Ecto neural progenitor cell (in vitro differentiated cells): ENCODE measurements at places on chromosomes 7 and 10.

DNA sequence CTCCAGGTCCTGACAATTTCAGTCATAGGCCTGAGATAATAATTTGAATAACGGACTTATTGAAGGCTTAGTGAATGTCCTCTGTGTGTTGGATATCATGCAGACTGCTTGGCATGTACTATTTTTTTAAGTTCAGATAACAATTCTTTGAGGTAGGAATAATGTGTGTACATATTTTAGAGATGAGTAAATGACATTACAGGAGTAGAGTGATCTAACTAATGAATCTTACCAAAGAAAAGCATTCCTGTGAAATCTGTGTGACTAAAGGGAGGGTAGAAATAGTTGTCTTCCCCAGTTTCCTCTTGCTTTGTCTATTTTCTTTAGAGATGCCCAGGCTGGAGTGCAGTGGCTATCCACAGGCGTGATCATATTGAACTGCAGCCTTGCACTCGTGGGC lies 391.8 kb upstream of the ETV1 start:
- no peak for DNase-seq

GRCh38 chr10:80460399-80461207 lies 6.5 kb downstream of the TSPAN14 start:
- DNase-seq, result no peak

GRCh38 chr7:156589808-156590207 lies 50.8 kb upstream of the RNF32 start:
- DNase-seq, result no peak

DNA sequence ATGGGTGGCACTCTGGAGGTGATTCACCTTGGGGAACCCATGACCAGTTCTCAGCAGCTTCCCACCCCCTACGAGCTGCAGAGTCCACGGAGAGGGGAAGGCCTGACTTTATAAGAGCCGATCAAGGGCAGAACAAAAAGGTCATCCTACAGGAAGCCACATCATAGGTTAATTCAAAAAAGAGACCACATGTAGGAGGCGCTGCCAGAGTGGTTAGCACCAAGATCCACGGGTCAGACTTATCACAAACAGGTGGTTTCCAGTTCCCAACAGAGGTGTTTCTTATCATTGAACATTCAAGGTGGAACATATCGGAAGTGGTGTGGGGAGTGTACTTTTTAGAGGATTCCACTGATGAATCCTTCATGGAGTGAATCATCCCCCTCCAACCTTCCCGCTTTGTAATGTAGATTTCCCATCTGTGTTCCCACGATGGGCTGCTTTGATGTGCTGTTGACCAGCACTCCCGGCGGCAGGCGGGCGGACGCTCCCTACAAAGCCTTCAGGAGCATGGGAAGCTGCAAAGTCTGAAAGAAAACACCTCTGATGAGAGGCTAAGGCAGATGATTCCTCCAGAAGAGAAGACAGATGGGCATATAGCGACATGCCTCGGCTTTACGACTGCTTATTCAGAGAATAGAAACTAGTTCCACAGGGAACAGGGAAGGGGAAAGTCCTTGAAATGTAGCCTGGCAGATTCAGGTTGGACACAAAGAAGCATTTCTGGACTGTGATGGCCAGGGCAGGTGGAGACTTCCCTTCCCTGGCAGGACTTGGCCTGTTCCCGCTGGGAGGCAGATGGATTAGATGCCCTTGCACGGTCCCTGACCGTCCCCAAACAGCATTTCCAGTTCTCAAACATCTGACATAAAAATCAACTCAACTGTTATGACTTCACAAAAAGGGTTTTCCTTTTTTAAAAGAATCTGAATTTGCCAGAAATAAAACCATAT lies 66.5 kb downstream of the AFAP1L2 start:
- DNase-seq, result no peak

- no peak for DNase-seq
These were observed 26.1 kb downstream of the PLAC9 start for GRCh38 chr10:80158598-80159127.

DNA sequence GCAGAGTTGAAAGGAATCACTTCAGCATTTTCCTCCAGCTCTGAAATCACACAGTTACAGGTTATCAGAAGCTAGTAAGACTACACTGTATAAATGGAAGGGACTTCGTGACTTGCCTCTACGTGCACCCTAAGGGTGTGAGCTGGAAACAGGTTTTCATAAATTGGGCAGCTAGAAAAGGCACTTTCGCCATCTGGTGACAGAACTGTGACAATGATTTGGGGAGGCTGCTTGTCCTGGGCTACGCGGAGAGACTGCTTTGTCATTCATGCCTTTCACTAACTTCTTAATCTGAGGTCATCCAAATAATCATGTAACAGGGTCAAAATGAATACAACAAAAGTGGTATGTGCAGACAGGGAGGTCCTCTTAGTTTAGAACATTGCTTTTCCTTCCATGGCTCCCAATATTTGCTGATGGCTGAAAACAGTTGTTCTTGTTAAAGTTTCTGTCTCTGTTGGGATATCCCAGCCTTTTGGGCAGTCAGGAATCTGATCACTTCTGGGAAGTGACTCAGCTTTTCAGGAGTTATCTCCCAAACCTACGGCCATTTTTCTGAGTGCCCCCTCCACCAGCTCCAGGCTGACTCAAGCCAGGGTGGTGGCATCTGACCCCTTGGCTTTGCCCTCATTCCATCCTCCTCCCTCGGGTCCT lies 17.8 kb downstream of the VWC2 start:
- peak; percentile 61 for DNase-seq

DNA sequence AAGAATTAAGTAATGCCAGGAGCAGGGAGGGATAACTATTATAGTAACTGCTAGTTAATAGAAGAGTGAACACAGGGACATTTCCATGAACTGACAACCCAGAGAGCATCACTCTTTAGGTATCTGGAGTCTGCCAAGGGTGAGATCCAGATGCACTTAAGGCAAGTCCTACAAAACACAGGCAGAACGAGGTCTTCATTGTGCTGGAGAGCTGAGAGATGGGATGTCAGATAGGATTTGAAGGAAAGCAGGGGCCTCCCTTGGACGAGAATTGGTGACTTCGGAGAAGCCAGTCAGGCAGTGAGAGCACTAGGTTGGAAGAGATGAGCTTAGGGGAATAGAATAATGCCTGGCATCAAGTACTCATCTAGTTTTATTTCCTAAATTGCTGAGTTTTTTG lies 684.5 kb downstream of the GATA3 start:
- no peak for DNase-seq

DNA sequence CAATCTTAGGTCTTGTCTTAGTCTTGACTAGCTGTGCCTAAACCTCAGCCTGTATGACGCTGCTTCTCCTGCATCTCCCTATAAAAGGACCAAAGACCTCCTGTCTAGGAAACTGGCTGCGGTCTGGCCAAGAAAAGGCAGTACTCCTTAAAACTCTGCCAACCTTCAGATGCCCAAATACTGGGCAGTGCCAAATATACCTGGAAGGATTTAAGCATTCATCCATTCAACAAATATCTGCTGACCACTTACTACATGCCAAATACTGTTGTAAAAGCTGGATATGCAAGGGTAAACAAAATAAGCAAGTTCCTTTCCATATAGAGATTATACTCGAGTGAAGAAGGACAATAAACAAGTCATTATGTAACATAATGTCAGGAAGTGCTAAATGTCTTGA lies 135.8 kb downstream of the HBP1 start:
- no peak for DNase-seq

- peak; percentile 15 for DNase-seq
These were observed 70.7 kb upstream of the LRRC18 start for GRCh38 chr10:49010295-49010694.

- peak; percentile 69 for DNase-seq
These were observed 290.8 kb downstream of the NXPH1 start for GRCh38 chr7:8724080-8724718.

GRCh38 chr7:22633954-22634474 lies 93.0 kb upstream of the IL6 start:
- no peak for DNase-seq

- no peak for DNase-seq
These were observed 183.9 kb downstream of the COBL start for GRCh38 chr7:51132661-51133060.

GRCh38 chr10:70551971-70552422 lies 50.5 kb downstream of the PRF1 start:
- DNase-seq, result no peak

- DNase-seq, result no peak
These were observed 183.2 kb upstream of the NEBL start for GRCh38 chr10:21080261-21080660.

DNA sequence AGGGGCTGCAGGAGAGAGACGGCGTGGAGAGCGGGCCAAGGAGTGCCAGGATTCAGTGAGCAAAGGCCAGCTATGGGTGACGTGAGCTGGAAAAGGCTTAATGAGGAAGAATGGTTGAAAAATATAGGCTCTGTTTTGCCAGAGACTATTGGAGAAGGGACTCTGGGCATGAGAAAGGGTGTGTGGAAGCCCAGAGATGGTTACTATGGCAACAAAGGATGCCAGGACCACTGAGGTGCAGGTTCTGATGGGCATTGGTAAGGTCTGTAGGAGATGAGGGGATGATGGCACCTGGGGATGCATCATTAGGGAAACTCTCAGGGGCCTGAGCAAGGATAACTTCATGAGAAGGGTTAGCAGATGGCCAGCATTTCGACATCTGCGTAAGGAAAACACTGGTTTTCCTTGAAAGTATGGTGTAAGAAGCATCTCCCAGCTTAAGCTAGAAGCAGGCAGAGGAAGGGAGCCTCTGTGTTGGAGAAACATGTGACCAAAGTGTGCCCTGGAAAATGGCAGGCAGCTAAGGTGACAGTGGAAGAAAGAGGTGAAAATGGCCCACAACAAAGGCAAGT lies 21.6 kb upstream of the FAM180A start:
- no peak for DNase-seq

GRCh38 chr10:71975087-71975870 lies 11.1 kb downstream of the CHST3 start:
- no peak for DNase-seq

GRCh38 chr10:96377816-96378294 lies 19.1 kb upstream of the OPALIN start:
- DNase-seq, result no peak

DNA sequence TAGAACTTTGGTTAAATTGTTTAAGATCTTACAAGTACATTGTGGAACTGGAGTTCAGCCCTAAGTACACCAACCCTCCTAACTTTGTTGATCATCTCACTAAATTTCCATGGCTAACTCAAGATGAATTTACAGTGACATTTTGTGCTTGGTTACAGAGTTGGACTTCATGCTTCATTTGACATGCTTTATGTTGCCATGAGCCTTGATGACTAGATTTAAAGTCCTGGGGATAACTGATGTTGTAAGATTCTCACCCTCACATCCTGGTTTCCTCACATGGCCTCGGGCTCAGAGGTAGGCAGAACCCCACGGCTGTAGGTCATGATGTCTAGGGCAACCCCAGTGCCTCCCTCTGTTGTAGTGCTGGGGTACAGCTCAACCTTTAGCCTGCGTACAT lies 397.2 kb upstream of the IGFBP3 start:
- no peak for DNase-seq

GRCh38 chr7:54837168-54837567 lies 78.2 kb upstream of the SEC61G start:
- DNase-seq, result no peak

GRCh38 chr7:135900065-135900546 lies 77.1 kb downstream of the MTPN start:
- DNase-seq, result no peak

- DNase-seq, result peak; percentile 64
These were observed 220.9 kb upstream of the MKLN1 start for GRCh38 chr7:131106681-131107336.

DNA sequence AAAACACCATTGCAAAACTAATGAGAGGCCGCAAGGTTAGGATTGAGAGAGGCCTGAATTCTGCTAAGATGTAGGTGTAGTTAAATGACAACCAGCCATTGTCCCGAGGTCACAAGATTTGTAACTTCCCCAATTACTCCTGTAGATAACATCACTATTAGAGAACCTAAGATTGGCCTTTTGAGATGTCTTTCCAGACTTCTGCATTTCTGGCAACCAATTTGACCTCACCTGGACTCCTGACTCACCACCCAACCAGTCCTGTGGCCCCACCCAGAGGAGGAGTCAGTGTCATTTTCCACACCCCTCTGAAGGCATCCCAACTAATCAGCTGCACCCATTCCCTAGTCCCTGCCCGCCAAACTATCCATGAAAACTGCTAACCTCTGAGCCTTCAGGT lies 115.7 kb downstream of the PRKAG2 start:
- DNase-seq, result no peak

- DNase-seq, result no peak
These were observed 60.9 kb downstream of the SLC16A9 start for GRCh38 chr10:59648711-59649201.

GRCh38 chr10:127576740-127577161 lies 27.6 kb downstream of the NPS start:
- no peak for DNase-seq

DNA sequence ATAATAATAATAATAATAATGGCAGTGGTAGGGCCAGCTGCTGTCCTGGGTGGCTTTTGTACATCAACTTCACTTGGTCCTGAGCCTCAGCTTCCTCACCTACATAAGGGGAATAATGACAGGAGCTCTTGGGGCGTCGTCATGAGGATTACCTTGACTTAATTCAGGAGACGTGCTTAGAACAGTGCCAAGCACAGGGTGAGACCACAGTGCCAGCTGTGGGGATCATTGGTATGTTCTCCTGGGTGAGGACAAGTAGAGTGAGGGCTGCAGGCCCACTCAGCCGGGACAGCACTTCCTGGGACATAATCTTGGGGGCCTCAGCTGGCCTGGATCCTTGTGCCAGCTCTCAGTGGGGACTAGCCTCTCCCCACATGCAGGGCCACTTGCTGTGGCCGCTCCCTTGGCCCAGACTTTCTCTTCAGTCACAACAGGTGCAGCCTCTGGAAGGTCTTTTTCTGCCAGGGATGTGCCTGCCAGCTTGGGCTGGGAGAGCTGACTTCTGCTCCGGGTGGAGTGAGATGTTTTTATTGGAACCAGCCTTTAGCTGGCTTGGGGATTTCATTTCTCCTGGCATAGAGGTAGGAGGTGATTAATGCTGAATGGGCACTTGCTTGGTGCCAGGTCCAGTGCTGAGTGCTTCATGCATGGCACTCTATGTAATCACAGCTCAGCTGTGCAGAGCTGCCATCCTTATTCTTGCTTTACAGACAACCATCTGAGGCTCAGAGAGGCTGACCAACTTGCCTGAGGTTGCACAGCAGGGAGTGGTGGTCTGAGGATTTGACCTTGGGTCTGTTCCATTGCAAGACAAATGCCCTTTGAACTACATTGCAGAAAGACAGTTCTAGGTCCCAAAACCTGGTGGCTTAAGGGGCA lies 45.3 kb downstream of the TSPAN15 start:
- no peak for DNase-seq

GRCh38 chr10:84945791-84946190 lies 617.4 kb downstream of the CCSER2 start:
- DNase-seq, result no peak

DNA sequence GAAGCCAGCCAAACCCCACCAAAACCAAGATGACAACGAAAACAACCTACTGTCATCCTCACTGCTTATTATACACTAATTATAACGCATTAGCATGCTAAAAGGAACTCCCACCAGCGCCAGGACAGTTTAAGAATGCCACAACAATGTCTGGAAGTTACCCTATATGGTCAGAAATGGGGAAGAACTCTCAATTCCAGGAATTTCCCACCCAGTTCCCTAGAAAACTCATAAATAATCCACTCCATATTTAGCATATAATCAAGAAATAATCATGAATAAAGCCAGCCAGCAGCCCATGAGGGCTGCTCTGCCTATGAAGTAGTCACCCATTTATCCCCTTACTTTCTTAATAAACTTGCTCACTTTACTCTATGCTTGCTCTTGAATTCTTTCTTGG lies 20.8 kb downstream of the MICU1 start:
- DNase-seq, result no peak

GRCh38 chr7:51253157-51253556 lies 63.5 kb downstream of the COBL start:
- peak; percentile 15 for DNase-seq

- no peak for DNase-seq
These were observed 24.0 kb downstream of the BZW2 start for GRCh38 chr7:16670021-16670420.
